ENCODE measurements at places on chromosomes 2 and 18.
A peak's percentile ranks its signal among the peaks of the same experiment; 100 is the strongest.

DNA sequence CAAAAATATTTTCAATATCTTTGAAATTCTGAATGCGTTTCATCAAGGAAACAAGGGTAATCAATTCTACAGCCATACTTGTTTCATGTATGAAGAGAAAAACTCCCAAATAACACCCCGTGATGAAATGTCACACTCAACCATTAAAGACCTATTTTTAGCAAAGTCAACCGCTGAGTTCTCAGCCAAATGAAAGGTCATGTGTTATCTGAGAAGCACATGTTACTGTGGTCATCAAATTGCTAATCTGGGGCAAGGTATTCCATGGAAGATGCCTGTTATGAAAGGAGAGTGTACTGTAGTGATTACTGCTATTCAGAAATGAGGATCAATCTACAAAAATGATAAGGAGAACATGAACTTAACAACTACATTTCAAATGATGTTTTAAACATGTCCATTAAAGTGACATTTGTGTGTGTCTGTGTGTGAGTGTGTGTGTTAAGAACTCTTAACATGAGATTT, 126.7 kb downstream of the BCL2 start:
- peak; percentile 59 for DNase-seq

DNA sequence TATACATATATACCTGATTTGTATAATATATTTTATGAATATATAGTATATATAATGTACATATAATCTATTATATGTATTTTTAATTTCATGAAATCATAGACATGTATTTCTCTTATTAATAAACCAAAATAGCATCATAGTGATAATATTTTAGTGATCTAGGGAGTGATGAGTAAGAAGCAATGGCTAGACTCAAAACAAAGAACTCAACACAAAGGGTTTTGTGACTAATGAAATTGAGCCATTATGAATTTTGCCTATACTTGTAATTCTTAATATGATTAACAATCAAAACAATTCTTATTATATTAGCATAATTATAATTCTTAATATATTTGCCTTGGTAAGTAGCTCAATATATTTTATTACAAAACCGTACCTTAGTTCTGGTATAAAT, 1614.1 kb upstream of the TMEFF2 start:
- no peak for DNase-seq

- DNase-seq: no peak
Measured at GRCh38 chr18:59264121-59264571, 9.1 kb downstream of the RAX start.

DNA sequence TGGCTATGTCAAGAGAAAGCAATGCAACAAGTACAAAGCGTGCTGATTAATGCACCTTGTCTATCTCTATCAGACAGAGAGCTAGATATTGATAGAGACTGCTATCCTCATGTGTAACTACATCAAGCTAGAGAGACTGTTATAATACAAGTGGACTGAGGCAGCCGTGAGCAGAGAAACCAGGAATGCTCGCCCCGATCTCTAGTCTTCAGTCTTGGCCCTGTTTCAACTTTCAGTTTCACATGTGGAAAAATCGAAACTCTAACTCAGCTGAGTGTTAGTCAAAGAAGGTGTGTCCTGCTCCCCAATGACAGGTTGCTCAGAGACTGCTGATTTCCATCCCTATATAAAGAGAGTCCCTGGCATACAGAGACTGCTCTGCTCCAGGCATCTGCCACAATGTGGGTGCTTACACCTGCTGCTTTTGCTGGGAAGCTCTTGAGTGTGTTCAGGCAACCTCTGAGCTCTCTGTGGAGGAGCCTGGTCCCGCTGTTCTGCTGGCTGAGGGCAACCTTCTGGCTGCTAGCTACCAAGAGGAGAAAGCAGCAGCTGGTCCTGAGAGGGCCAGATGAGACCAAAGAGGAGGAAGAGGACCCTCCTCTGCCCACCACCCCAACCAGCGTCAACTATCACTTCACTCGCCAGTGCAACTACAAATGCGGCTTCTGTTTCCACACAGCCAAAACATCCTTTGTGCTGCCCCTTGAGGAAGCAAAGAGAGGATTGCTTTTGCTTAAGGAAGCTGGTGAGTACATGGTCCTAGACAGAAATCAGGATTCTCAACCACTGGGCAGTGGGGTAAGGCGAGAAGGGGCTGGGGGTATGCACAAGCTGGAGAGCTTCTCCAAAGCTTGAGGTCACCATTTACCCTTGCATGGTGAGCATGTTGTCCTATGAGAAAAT, at the start of gene RSAD2:
TSS of gene RSAD2 (plus strand) at position 376 of the 903 bp plus-strand sequence. CDS start at position 400, 24 bp downstream.
- DNase-seq: peak; percentile 59

- peak; percentile 91 for DNase-seq
Measured at GRCh38 chr2:69945441-69945840, 16.0 kb downstream of the ASPRV1 start.
